Heart right ventricle (tissue), 16 donors: ENCODE measurements at places on chromosomes 11 and 22. TPM values are rescaled to one million over a fixed set of nuclear protein-coding genes. Genes with fewer than 3 reads are reported as not detected.

DNA sequence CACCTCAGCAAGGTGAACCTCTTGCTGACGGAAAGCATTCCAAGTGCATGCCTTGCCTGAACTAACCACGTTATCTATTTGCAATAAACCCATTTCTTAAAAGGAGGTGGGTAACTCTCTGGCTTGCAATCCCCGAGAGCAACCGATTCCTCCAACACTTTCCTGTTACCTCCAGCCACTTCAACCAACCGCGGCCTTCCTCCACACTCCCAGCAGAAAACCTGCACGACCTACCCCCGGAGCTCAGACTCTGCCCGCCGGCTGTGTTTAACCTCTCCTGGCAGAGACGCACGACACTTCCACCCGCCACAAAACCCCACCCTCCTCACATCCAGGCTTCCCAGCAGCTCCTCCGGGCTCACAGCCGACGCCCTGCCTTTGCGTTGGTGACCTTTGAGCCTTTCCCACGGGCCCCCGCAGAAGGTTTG, 708 bp downstream of the SCO2 start:
- no peak for DNase-seq

DNA sequence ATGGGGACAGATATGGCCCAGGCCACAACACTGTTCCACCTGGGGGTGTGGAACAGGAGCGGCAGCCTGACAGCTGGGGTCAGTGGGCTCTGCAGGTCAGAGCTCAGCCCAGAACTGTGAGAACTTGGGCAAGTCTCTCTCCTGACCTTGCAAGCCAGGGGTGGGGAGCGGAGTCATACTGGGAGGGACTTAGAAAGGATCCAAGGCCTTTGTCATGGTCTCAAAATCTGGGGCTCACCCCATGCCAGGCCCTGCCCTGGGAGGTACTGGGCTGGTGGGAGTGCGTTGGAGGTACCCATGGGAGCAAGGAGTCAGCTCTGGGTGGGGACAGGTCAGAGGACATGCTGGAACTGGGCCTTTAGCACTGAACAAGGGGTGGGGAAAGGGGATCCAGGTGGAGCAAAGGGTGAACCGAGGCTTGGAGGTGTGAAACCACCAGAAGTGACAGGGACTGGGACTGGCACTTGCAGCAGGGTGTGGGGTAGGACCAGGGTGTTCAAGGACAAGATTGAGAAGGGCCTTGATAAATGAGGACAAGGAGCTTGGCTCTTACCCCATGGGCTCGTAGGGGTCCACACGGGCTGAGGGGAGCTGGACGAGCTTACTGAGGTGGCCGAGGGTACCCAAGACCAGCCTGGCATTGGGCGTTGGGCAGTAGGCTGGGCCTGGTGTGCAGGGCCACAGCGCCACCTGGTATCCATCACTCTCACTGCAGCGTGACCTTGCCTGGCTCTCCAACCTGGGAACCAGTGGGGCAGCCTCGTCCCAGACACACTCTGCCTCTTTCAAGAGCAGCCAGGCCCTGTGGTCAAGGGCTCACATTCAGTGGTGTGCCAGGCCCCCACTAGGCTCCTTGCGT, 7.4 kb upstream of the PMM1 start:
- peak; percentile 64 for DNase-seq

The TRIM48 gene
- polyA plus RNA-seq: not detected

The APOBEC3C gene
- polyA plus RNA-seq: 17.2 TPM

The ANGPTL5 gene
- 0.95 TPM for polyA plus RNA-seq

The C11orf98 gene
- polyA plus RNA-seq: 210 TPM

The PKDREJ gene
- polyA plus RNA-seq: 0.01 TPM
